Activated effector memory CD4-positive, alpha-beta T cell treated with anti-CD3 and anti-CD28 coated beads, Interleukin-2, amount 50 U/mL, for 16 hours (primary cell): ENCODE measurements at places on chromosomes 3 and 15.

DNA sequence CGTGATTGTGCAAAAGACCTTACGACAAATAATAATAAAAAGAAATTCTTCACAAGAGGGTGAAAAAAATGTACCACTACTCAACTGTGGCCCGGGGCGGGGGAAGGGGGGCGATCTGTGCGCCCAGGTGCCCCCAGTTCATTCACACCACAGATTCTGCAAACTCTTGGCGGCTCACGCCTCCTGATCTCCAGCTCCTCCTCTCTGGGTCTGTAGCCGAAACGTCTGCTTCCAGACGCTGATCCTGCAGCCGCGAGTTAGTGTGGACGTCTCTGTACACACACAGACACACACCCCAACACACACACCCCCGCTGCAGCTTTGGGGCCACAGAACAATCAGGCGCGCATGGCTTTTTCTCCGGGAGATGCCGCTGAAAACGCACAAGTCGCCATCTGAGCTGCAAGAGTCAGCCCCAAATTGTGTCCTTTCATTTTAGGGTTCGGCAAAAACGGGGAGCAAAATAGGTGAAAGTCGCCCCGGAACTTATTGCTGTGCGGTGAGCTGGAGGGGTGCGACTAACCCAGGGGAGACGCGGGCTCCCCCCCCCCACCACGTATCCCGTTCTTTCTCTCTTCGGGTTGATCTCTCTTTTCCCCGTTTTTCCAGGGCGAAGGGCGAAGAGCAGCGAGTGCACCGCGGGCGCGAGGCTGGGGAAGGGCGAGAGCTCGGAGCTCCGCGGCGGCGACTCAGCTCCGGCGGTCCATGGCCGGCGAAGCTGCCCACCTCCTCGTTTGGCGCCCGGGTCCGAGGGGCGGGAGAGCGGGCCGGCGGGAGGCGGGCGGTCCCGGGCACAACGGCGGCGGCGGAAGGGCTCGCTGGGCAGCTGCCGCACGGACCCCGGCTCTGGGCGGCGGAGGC, 505 bp upstream of the WNT5A start:
- no peak for DNase-seq

DNA sequence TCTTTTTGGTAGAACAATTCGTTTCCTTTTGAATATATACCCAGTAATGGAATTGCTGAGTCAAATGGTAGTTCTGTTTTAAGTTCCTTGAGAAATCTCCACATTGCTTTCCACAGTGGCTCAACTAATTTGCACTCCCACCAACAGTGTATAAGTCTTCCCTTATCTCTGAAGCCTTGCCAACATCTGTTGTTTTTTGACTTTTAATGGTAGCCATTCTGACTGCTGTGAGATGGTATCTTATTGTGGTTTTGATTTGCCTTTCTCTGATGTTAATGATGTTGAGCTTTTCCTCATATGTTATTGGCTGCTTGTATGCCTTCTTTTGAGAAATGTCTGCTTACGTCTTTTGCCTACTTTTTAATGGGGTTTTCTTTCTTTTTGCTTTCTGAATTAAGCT, 270.6 kb upstream of the MEIS2 start:
- DNase-seq, result no peak

GRCh38 chr15:67506775-67507747, 13.9 kb upstream of the C15orf61 start:
- no peak for DNase-seq

DNA sequence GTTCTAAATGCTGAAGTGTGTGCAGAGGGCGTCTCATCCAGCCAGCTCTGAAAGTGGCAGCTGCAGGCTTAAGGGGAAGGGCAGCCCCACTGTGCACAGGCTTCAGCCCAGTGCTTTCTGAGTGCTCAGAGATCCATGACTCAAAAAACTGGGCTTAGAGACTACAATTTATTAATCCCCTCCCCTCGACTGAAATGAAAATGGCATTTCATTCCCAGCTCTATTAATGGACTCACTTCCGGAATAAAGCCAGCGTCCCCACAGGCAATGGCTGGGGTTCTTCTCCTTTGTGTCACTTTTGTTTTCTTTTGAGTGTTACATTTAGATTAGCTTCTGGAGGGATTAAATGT, 55.5 kb upstream of the PLXNA1 start:
- no peak for DNase-seq

DNA sequence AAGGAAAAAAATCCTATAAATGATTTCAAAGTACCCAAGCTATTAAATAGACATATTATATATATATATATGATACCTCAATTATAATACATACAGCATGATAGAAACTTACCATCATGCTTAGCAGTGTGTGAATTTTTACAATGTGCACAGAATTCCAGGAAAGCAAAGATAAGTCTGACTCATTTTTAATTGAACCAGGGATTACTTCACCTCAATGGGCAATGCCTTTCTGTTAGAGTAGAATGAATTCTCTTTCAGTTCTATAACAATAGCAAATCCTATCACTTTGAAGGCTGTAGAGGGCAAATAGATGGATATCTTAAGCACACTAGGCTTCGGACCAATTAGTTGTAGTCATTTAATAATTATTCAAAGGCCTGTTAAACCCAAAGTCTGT, 54.8 kb upstream of the P3H2 start:
- no peak for DNase-seq

- DNase-seq, result no peak
These were observed 465.2 kb upstream of the TGFBR2 start for GRCh38 chr3:30141178-30141581.

GRCh38 chr15:62457100-62457499, 292.0 kb upstream of the C2CD4B start:
- no peak for DNase-seq

GRCh38 chr15:62509395-62509958, 344.4 kb upstream of the C2CD4B start:
- no peak for DNase-seq

DNA sequence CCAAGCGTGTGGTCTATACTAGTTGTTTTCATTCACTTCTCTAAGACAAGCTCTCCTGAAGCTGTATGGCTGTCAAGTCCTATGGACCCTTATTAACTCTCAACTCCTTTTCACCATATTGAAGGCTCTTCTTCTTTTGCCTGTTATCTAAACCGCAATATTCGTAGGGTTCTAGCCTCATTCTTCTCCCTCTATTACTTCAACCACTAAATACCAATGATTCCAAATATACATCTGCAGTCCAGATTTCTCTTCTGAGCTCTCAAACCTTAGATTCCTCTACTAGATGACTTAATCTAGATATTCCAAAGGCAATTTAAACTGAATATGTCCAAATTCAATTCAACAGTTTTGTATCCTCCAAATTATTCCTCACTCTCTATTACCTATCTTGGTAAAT, 24.6 kb downstream of the AQR start:
- no peak for DNase-seq

- DNase-seq, result no peak
These were observed 26.2 kb downstream of the CHSY1 start for GRCh38 chr15:101225658-101226057.

DNA sequence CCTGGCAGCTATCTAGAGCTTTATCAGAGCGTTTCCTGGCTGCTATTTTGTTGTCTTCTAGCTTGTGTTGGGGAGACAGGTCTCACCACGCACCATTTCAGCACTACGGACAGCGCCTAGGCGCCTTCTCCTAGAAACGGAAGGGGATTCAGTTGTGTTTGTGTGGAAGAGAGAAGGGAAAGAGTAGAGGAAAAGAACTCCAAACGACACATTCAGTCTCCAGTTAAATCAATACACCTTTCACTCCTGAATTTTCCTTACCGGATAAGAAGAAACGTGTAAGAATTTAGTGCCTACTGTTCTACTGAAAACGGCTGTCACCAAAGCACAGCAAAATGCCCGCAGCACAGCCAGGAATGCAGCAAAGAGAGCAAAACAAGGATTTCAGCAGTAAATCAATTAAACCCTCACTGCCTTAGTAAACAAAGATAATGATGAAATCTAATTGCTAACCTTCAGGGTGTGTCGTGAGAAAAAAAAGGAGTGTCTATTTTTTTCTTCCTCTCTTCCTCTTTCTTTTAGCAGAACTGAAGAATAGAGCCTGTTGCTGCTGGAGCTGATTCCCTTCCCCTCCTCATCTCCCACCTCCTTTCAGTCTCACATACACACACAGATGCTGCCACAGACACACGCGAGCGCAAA, 412 bp upstream of the CTXN2 start:
- peak; percentile 65 for DNase-seq

GRCh38 chr3:179853176-179853575, 183.6 kb downstream of the PEX5L start:
- DNase-seq, result no peak

GRCh38 chr15:65368302-65369211, 9.2 kb downstream of the IGDCC3 start:
- DNase-seq, result no peak

GRCh38 chr15:91408476-91409076, 308.5 kb downstream of the SV2B start:
- no peak for DNase-seq

- no peak for DNase-seq
These were observed 192.6 kb downstream of the TCF12 start for GRCh38 chr15:57111002-57111401.

DNA sequence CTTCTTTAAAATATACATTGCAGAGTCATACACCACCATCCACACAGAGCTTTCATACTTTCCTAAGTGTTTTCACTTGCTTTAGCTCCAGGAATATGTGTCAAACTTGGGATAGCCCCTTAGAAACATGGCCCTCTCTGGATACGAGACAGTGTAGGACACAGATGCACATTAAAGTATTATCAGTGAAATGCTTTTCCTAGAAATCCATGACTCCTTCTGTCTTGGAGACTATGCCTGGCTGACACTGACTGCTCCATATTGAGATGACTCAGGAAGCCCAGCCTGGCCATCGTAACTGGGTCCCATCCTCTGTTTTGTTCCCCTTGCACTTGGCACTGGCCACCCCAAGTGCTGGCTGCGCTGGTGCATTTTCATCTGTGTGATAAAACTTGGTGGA, 204.8 kb downstream of the PDZRN3 start:
- no peak for DNase-seq

GRCh38 chr3:37198996-37199395, 24.6 kb upstream of the LRRFIP2 start:
- no peak for DNase-seq

DNA sequence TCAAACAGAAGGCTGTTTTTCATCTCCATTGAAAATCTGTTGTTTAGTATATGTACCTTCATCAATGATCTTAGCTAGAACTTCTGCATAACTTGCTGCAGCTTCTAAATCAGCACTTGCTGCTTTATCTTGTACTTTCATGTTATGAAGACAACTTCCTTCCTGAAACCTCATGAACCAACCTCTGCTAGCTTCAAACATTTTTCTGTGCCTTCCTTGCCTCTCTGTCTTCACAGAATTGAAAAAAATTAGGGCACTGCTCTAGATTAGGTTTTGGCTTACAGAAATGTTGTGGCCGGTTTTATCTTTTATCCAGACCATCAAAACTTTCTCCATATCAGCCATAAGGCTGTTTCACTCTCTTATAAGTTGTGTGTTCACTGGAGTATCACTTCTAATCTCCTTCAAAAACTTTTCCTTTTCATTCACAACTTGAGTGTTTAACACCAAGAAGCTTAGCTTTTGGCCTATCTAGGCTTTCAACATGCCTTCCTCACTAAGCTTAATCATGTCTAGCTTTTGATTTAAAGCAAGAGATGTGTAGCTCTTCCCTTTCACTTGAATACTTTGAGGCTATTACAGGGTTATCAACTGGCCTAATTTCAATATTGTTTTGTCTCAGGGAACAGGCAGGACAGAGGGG, 78.6 kb downstream of the IGSF11 start:
- DNase-seq, result no peak

- DNase-seq, result no peak
These were observed 4.4 kb downstream of the ZBTB38 start for GRCh38 chr3:141372656-141373055.

- DNase-seq, result no peak
These were observed 442.2 kb upstream of the WNT5A start for GRCh38 chr3:55929154-55929869.

DNA sequence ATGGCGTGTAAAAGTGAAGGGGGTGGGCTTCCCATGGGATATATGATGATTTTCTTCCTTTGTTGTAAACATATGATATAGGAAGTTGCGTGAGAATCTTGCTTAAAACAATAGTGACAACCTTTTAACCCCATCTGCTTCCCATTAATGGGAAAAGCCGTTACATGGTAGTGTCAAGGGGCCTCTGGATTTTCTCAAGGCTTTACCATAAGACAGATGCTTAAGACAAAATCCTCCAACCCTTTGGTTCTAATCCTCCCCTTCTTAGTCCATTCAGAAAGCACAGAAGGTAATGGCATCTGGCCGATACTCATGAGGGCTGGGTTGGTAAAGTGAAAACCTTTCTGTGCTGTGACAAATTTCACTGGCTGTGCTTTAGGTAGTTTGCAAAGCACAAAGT, 25.0 kb downstream of the DPH3 start:
- DNase-seq, result no peak

- DNase-seq, result no peak
These were observed 8.7 kb downstream of the GAP43 start for GRCh38 chr3:115632026-115632425.

DNA sequence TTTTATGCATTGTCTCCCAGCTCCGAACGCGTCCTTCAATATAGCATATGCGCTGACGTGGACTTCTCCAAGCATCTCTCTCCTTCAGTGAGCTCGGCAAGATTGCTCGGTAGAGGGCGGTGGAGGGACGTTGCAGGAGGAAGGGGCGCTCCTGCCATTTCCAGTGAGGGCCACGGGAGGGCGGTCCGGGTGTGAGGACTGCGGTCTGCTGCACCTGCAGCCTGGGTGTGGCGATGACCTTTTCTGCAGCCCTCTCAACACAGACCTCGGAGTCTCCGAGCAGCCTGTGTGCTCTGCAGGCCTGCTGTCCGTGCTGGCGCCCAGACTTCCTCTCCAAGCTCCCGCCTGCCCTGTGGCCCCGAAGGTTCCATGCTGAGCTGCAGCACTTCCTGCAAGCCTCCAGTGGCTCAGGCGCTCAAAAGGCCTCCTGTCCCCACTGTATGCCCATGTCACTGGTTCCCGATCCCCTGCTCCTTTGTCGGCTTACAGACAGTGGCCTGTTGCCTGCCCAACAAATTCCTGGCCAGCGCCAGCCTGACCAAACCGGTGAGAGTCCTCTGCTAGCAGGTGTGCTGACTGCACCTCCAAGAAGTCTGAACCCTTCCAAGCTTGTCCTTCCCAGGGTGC, 8.9 kb upstream of the RTP3 start:
- DNase-seq, result peak; percentile 96

DNA sequence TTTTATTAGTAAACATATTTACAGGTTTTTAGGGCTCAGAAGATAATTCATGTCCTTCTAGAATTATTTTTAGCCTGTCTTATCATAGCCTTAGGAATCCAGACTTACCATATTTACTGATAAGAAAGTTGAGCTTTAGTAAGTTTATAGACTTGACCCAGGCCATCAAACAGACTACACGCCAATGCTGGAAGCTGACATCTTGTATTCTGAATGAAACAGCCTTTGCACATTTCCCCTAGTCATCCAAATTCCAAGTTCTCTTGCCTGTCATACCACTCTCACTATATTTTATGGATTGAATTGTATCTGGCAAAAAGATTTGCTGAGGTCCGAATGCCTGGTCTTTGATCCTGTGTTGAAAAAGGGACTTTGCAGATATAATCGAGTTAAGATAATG, 58.6 kb downstream of the DRD3 start:
- DNase-seq, result no peak

GRCh38 chr15:78931439-78932257, 13.2 kb downstream of the CTSH start:
- DNase-seq, result no peak

GRCh38 chr3:12611117-12611516, 52.8 kb downstream of the RAF1 start:
- DNase-seq, result no peak
